Immature natural killer cell (primary cell): ENCODE measurements at places on chromosomes 7 and 10. TPM values are rescaled to one million over a fixed set of nuclear protein-coding genes. Genes with fewer than 3 reads are reported as not detected.
A peak's percentile ranks its signal among the peaks of the same experiment; 100 is the strongest.

GRCh38 chr10:3395458-3395861 lies 222.9 kb upstream of the PITRM1 start:
- no peak for DNase-seq
- H3K27me3 ChIP-seq: peaks cover 5% of the 10 kb centered on the region
- no peak overlapping the region for H3K4me3 ChIP-seq
- H3K36me3 ChIP-seq: no peaks in the 10 kb centered on the region
- no peak overlapping the region for H3K27ac ChIP-seq

- H3K27ac ChIP-seq: no peak overlapping the region
- H3K36me3 ChIP-seq: no peaks in the 10 kb centered on the region
- no peaks in the 10 kb centered on the region for H3K4me1 ChIP-seq
- H3K4me3 ChIP-seq: no peak overlapping the region
- DNase-seq: no peak
- no peaks in the 10 kb centered on the region for H3K27me3 ChIP-seq
These were observed 1003.0 kb downstream of the SORCS3 start for GRCh38 chr10:105644091-105644490.

GRCh38 chr7:100894860-100895700 lies 608 bp downstream of the ACHE start:
- no peak overlapping the region for H3K4me3 ChIP-seq
- peak; percentile 43 for DNase-seq
- H3K27me3 ChIP-seq: peaks cover 26% of the 10 kb centered on the region
- no peaks in the 10 kb centered on the region for H3K36me3 ChIP-seq
- H3K27ac ChIP-seq: no peak overlapping the region

The MRC1 gene
- polyA plus RNA-seq: not detected

The RBM48 gene
- polyA plus RNA-seq: 24.6 TPM

The GIMAP6 gene
- polyA plus RNA-seq: 173 TPM

The MACC1 gene
- not detected for polyA plus RNA-seq

The EN2 gene
- not detected for polyA plus RNA-seq

The MYH16 gene
- polyA plus RNA-seq: not detected

The LDB3 gene
- 0.09 TPM for polyA plus RNA-seq
